GM12892 (cell line): ENCODE measurements at places on chromosomes 6 and 20.

DNA sequence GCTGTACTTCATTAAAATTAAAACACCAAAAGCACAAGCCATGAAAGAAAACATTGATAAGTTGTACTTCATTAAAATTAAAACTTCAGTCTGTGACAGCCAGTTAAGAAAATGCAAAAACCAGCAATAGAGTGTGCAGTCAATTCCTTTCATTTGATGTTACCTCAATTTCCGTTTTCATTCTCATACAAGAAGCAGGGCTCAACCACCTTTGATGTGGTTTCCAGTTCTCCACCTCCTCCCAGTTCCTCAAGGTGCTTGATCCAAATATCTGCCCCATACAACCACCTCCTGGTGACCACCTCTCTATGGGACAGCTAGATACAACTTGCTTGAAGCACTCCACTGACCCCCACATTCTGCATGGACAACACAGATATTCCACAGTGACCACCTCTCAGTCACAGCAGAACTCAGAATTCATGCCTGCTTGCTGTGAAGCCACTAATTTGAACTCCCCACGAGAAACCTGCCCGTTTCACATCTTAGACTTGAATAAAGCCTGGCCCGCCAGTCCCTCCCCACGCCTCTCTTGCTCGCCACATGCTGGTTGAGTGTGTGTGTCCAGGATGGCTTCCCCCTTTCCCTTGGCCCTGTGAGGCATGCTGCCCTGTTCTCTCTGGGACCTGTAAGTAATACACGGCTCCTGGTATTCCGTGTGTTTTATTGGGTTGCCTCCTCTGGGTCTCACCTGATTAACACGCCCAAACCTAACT, 66.1 kb downstream of the FAM50B start:
- no peak for DNase-seq

DNA sequence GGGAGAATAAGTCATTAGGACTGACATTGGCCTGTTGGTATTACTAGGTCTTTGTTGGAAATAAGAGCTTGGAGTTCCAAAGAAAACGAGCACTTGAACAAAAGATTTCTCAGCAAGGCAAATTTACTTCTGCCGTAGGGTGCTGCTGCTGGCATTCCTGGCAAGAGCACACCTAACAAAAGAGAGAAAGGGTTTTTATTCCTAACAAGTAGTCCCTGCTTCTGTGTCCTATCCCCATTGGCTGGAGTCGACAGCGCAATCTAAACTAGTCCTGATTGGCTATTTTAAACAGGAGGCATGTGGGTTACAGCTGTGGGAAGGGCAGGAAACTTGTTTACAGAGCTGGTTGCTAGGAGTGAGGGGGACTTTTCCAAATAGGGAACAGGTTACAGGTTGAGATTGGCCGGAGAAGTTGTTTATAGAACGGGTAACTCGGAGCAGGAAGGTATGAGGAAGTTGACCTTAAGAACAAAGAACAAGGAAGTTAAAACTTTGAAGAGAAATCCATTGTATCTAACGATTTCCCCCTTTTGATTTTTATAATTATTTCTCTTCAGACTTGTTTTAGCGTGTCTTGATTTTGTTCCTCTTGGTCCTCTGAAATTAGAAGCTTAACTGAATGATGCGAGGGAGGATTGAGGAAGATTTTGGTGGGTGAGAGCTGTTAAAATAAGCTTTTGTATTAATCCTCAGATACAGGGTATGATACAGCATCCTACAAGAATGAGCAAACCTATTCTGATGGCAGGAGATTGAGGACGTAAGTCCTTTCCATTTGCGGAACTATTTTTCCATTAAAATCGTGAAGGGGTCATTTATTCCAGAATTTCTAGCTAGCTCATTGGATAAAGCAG, 3.4 kb upstream of the ZNFX1 start:
- no peak for DNase-seq

DNA sequence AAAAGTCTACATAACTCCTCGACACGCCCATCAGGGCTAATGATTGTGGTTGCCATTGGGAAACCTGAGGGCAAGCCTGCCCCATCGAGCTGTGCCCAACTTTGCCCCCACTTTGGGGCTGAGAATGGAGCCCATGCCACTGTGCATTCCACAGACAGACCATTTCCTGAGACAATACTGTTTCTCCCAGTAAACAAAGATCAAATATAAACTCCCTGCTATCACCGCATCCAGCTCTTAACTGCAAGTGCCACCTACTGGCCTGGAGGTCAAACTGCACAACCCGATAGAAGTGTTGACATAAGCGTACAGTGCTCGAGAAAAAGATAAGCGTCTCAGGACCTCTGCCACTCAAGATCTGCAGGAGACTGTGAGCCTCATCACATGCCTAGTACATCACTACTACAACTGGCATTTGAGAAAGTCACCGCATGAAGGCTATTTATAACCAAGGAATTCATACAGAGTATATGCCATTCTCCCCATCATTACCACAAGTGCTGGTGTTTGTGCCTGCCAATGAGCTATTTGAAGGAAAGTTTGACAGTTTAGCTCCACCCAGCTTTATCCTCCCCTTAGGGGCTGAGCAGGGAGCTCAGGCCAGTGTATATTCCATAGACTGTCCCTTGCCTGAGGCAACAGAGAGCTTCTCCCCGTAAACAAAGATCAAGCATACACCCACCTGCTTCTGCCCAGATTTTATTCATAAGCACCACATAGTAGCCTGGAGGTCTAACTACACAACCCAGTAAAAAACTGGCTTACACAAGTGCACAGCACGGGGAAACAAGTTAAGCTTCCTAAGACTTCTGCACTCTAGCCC, 4.5 kb upstream of the DEFB126 start:
- DNase-seq: no peak

DNA sequence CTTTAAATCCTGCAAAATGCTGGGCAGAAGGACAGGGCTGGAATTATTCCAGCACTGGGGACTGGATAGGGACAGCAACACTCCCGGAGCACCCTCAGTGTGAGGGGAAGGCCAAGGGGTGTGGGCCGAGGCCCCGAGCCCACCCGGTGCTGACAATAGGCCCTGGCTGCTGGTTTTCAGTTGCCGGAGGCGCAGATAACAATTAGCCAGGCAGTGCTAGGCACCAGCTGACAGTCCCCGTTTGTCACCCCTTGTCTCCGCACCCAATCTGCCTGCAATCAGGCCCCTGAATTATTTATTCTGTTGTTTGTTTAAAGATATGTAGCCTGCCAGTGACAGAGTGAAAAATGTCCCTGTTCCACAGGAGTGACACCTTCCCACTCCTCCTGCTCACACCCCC, 120.0 kb downstream of the GRM4 start:
- no peak for DNase-seq

DNA sequence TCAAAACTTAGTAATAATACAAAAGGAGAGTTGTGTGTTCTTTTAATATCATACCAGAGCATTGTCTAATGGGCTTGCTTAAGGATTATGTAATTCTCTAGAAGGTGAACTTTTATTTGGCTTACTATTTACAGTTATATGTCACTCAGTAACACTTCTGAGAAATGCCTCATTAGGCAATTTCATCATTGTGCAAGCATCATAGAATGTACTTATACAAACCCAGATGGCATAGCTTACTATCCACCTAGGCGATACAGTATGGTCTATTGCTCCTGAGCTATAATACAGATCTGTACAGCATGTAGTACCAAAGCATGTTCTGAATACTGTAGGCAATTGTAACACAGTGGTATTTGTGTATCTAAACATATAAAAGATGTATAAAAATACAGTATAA, 340.1 kb downstream of the PHF3 start:
- no peak for DNase-seq

DNA sequence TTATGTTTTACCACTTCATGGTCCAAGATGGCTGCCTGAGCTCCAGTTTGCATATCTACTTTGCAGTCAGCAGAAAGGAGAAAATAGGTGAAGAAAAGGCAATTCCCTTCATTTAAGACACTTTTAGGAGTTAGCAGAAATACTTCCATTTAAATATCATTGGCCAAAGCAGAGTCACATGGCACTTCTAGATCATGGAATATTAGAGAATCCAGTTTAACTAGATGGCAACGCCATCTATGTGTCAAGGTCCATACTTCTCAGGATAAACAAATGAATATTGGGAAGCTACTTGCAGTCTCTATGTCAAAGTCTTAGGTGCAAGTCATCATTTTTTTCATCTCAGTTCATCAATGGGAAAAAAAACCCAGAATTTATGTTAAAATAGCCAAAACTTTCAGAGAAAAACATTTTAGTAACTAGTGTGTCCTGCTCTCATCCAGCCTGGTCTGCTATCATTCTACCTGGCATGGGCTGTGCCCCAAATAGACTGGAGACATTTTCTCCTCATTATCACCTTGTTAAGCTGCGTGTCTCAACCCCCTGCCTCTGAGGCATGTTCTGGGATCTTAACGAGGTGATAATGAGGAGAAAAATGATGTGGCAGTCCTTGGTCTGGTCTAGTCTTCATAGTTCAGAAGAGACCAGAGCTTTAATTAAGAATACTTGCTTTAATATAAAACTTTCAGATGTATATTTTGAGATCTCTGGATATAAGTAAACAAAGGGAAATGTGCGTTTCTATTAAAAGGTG, 227.3 kb downstream of the TBX18 start:
- no peak for DNase-seq

GRCh38 chr20:40565682-40566040, 123.4 kb downstream of the MAFB start:
- DNase-seq: no peak

DNA sequence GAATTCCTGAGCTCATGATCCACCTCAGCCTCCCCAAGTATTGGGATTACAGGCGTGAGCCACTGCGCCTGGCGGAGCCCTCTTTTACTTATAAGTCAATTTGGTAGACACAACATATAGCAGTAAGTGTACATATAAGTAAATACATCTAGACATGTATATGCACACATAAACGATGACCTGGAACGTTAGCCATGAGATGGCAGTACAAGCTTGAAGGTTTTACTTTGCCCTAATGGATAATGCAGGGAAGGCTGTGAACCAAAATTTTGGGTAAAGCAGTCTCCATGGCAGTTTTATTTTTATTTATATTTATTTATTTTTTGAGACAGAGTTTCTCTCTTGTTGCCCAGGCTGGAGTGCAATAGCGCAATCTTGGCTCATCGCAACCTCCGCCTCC, 2.4 kb upstream of the GNMT start:
- no peak for DNase-seq

DNA sequence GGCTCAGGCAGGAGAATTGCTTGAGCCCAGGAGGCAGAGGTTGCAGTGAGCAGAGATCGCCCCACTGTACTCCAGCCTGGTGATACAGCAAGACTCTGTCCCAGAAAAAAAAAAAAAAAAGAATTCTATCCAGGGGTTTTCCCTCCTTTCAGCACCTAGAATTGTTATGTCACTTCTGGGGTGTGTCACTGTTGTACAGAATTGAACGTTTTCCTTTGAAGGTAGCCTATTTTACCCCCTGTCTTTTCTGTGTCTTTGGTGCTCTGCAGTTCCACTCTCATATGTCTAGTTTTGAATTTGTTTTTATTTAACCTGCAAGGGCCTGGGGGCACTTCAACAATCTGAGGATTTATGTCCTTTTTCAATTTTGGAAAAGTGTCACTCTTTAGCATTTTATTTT, 19.3 kb upstream of the ARID1B start:
- no peak for DNase-seq

GRCh38 chr20:21185849-21186248, 60.0 kb downstream of the KIZ start:
- DNase-seq: no peak

DNA sequence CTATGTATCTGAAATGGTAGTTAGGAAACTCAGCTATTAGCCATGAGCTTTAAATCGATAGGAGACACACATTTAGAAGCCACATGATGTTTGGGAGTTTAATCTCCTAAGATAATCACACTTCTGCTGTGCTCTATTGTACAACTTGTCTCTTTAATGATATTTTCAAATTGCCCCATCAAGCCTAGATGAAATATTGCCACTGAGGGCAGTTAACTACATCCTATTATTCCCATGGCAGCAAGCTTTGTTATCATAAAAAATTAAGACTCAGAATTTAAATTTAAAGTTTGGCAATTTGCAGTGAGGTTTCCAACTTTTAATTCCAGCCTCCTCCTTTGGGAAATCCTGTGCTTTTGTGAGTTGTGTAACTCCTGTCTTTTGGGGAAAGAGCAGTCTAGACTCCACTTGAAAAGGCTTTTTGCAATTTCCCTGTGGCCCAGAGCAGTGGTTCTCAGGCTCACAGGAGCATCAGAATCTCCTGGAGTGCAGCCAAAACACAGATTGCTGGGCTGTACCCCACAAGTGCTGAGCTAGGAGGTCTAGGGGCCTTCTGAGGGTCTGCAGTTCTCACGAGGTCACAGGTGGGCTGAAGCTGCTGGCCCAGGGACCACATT, 792.4 kb downstream of the QKI start:
- DNase-seq: no peak

DNA sequence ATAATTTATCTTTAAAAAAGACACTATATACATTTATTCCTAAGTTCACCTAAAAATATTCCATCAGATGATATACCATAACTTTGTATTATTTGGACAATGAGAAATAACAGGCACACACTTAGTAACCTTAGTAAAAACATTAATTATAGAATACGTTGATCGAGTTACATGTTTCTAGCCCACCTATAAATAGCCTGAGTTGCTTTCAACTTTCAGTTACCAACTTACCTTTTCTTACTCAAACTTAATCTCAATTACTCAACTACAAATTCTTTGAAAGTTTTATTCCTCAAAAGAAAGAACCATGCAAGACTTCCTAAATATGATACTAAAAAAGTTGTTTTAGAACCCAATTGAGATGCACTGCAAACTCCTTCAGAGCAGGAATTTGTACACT, 12.2 kb downstream of the ARHGAP18 start:
- DNase-seq: no peak

DNA sequence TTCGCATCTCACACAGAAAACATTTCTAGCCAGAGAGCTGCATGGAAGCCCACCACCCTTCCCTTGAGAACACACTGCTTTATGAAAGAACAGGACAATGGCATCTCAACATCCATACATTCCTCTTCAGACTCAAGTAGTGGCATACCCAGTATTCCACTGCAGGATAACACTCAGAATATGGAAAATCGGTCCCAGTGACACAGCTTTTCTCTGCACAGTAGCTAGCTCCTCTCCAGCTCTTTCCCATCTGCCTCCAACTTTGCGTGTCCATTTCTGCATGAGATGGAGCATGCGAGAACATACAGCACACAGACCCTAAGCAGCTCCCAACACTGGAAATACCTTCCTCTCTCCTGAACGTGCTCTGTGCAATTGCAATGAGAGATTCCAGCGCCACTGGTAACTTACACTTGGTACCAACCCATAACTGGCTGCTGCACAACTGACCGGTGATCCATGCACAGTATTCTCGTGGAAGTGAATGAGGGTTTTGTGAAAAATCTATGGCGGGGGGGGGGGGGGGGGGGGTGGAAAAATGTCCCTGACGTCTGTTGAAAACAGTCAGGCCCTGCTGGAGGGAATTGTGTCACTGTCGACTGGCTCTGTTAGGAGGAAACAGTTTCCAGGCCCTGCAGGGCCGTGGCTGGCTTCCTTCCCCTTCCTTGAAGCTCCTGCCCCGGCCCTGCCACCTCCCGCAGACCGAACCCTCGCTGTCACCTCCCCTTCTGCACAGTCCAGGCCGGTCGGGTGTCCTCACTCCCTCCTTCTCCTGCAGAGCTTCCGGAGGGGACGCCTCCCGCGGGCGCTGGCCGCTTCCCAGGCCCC, 265.9 kb upstream of the QKI start:
- no peak for DNase-seq
